LHCN-M2 (cell line): ENCODE measurements at places on chromosomes 11 and 22. TPM values are rescaled to one million over a fixed set of nuclear protein-coding genes. Genes with fewer than 3 reads are reported as not detected.

- no peak for DNase-seq
These were observed 4.3 kb upstream of the PNPLA5 start for GRCh38 chr22:43895986-43896645.

DNA sequence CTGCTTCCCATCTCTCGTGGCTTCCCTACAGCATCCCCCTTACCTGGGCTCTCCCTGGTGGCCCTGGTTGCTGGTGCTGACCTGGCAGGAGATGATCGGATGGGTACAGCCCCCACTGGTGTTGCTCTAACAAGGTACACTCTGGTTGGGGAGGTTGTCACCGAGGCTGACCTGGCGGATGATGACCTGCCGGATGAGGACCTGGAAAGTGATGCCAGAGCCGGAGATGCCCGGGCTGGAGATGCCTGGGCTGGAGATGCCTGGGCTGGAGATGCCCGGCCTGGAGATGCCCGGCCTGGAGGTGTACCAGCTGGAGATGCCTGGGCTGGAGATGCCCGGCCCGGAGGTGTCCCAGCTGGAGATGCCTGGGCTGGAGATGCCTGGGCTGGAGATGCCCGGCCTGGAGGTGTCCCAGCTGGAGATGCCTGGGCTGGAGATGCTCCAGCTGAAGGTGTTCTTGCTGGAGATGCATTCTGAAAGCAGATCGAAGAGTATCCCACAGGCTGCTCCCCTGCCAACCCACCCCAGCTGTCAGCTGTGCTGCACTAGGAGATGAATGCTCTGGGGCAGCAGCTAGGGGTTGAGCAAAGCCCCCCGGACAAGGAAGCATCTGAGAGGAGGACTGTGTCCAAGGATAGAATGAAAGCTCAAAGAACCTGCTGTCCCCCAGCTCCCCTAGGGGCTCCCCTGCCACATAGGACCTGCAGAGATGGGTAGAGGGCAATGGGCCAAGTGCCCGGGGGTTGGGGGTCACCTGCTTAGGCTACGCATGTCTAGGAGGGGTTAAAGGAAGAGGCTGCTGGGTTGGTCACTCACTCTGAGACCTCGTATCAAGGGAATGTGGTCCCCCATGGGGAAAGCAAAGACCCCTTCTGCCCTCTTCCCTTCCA is 10.6 kb downstream of the TMPRSS13 start:
- no peak for DNase-seq

The CRYAB gene
- 69.9 and 70.6 TPM in 2 replicates for total RNA-seq

GRCh38 chr22:42893371-42894150 is 36.5 kb upstream of the ARFGAP3 start:
- no peak for DNase-seq

GRCh38 chr11:11400121-11400520 is 47.1 kb upstream of the CSNK2A3 start:
- no peak for DNase-seq
